ENCODE measurements at places on chromosomes 5 and 9. TPM values are rescaled to one million over a fixed set of nuclear protein-coding genes. Genes with fewer than 3 reads are reported as not detected.

DNA sequence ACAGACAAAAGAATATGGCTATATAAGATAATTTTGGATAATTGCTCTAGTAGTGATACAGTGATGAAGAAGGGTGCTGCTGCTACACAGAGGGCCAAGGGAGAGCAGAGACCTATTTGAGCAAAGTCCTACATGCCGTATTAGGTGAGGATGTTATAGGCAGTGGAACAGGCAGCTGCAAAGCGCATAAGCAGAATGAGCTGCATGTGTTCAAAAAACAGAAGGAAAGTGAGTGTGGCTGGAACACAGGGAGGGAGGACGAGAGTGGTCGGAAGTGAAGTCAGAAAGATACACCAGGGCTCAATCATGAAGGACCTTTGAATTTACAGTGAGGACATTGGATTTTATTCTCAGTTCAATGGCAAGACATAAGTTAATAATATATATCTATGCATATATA lies 35.4 kb downstream of the ITGA2 start:
- H3K27ac ChIP-seq, result no peak overlapping the region
- H3K4me3 ChIP-seq, result no peak overlapping the region
- H3K36me3 ChIP-seq, result no peaks in the 10 kb centered on the region
- DNase-seq, result no peak
- H3K27me3 ChIP-seq, result peaks cover 2% of the 10 kb centered on the region

GRCh38 chr5:103589357-103589756 lies 26.8 kb upstream of the NUDT12 start:
- H3K4me3 ChIP-seq, result no peak overlapping the region
- no peak for DNase-seq
- no peaks in the 10 kb centered on the region for H3K36me3 ChIP-seq
- no peak overlapping the region for H3K27ac ChIP-seq
- H3K4me1 ChIP-seq, result no peaks in the 10 kb centered on the region

The CDC20B gene
- total RNA-seq, result not detected

The SEMA5A gene
- total RNA-seq, result not detected

The NDUFB6 gene
- 23.0 TPM for total RNA-seq
